ENCODE measurements at places on chromosomes 2 and 18. TPM values are rescaled to one million over a fixed set of nuclear protein-coding genes. Genes with fewer than 3 reads are reported as not detected.

- H3K27me3 ChIP-seq: no peaks in the 10 kb centered on the region
- no peaks in the 10 kb centered on the region for H3K36me3 ChIP-seq
- DNase-seq: peak; percentile 34
Observed at GRCh38 chr2:20984408-20984807, 59.5 kb downstream of the APOB start.

GRCh38 chr2:230268606-230269243 is 43.2 kb downstream of the SP140 start:
- H3K27me3 ChIP-seq: no peaks in the 10 kb centered on the region
- no peak overlapping the region for H3K27ac ChIP-seq

DNA sequence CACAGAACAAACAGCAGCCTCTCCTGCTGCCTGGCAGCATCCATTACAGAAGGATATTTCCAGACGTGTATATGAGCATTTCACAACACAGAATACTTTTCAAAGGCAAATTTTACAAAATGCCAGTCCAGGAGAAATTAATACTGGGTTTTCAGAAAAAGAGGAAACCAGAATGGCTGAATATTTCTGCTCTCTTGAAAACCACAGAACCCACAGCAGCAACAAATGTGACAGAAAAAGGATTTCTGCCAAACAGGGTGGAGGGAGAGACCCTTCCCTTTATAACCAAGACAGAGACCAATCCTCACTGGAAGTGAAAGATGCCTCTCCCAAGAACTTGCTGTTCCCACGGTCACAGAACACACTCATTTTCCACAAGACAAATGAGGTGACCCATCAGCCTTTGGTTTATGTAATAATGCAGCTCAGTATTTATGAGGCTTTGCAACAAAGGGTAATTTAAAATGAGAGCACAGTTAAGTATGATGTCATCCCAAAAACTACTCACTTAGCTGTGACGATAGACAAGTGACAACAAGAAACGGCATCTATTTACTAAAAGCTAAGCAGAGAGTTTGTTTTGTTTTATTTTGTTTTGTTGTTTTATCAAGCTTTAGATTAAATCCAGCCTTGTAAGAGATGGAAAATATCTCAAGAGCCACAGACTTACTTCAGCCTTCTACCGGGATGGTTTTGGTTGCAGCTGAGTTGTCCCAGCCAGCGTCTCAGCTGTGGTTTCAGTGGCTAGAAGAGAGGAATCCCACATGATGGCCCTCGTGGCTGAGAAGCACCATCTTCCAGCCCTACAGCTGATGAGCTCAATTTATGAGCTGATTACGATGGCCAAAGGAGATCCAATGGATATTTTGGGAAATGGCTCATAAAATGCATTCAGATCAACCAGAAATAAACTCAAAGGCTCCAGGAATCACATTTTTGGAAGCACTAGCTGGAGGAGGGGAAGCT is 249.3 kb upstream of the AGAP1 start:
- DNase-seq: no peak
- no peaks in the 10 kb centered on the region for H3K36me3 ChIP-seq
- H3K27ac ChIP-seq: no peak overlapping the region
- no peaks in the 10 kb centered on the region for H3K4me1 ChIP-seq
- H3K4me3 ChIP-seq: no peak overlapping the region

GRCh38 chr2:123717636-123718334 is 307.3 kb upstream of the CNTNAP5 start:
- H3K27ac ChIP-seq: no peak overlapping the region
- H3K27me3 ChIP-seq: no peaks in the 10 kb centered on the region
- no peak for DNase-seq

DNA sequence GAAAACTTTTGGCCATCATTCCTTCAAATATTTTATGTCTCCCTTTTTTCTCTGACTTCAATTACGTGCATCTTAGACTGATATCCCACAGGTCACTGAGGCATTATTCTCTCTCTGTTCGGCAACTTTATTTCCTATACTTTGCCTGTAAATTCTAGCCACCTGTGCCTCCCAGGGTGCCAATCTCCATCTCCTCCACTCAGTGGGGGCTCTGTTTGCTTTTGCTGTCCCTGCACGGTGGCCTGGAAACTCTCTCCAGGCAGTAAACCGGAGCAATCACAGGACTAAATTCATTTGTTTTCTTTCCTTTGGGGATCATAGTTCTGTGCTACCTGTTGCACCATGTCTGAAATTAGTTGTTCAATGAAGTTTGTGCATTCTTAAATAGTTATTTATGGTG is 9.6 kb upstream of the MTLN start:
- no peak overlapping the region for H3K27ac ChIP-seq
- no peak overlapping the region for H3K4me3 ChIP-seq

Gene LRP1B
- not detected for total RNA-seq

Gene PLCL1
- 14.3 TPM for total RNA-seq

Measured in ascending aorta (tissue), 2 donors.